ENCODE measurements at places on chromosomes 7 and 10. TPM values are rescaled to one million over a fixed set of nuclear protein-coding genes. Genes with fewer than 3 reads are reported as not detected.

DNA sequence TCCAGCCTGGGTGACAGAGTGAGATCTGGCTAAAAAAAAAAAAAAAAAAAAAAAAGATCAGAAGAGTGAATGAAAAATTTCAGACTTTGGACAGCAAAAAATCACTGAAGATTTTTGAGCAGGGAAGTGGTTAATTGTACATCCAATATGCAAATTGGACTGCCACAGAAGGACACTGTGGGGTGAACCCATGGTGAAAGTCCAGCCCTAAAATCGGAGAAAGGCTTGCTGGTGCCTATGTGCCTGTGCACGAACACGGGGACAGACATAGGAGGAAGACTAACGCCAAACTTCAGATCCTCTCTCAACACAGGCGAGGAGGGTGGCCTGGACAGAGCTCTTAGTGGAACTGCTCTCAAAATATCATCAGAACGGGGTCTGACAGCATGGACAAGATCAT is 65.5 kb downstream of the FAM171A1 start:
- no peak for DNase-seq

- DNase-seq, result no peak
Measured at GRCh38 chr10:97468162-97468561, 22.2 kb downstream of the ZDHHC16 start.

DNA sequence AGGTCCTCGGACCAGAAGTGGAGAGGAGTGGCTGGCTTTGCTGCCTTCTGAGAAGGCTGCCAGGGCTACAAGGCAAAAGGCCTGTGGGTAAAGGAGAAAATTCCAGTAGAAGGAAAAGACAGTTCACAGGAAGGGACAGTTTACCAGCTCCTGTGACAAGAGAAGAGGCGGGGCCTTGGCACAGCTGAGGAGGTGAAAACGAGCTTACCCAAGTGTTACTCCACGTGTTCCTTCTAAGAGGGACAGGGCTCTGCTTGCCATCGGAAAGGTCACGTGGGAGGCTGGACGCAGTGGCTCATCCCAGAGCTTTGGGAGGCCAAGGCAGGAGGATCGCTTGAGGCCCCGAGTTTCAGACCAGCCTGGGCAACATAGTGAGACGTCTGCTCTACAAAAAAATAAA is 129.4 kb upstream of the ZNF746 start:
- DNase-seq, result no peak

AOAH gene
- 2.6 TPM for total RNA-seq

DNA sequence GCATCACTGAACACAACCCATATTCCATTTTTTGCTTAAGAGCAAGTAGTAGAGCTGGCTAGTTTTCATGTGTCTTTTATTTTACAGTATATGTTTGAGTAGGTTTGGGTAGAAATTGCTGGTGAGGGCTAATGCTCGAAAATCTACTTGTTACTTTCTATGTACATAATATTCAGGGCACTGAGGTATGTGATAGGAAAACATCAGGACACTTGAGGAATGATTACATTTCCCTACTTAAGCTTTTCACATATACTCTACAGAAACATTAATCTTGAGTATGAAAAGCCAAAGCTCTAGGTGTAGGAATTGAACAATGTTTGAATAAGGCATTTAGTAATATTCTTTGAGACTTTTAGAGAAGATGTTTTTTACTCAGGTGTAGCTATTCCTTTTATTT is 73.6 kb downstream of the POU6F2 start:
- no peak for DNase-seq

HOGA1 gene
- total RNA-seq, result not detected

- DNase-seq, result no peak
Measured at GRCh38 chr7:116571037-116571436, 46.2 kb downstream of the CAV1 start.

DNA sequence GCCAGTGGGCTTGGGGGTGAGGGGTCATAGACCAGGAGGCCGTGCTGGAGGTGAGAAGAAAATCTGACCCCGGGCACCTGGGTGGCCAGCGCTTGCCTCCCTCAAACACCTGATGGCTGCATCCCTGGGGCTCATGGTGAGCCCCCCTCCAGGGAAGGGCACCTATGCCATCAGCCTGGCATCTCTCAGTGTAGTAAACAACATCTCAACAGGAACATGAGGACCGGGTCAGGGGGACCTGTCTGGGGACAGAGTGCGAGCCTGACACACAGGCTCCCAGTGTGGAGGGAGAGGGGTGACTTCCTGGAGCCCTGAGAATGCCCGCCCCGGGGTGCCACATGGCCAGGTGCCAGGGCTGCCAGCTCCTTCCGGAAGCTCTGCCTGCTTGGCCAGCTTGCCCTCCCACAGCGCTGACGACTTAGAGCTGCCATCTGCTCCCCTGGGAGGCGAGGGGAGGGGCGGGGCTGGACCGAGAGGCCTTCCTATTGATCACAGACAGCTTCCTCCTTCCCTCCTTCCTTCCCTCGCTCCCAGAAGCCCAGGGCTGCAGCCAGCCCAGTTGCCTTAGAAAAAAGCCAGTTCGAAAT is 12.3 kb downstream of the STX1A start:
- no peak for DNase-seq

DNA sequence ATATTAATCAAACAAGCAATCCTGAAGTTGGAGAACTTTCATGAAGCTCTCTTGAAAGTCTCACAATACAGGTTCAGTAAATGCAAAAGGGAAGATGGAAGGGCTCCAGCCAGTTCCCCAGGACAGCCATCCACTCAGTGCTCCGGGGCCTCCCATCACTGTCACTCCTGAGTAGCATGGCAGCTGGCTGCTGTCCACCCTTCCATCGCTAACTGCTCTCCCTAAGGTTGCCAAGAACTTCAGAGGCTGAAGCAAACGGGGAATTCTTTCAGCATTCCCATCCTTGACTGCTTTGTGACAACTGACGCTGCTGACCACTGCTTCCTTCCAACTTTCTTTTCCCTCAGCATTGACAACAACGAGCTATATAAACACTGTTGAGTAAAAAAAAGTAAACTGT is 69.1 kb downstream of the VPS41 start:
- DNase-seq, result no peak

GRCh38 chr7:139431459-139431858 is 52.0 kb downstream of the KLRG2 start:
- DNase-seq, result no peak

TEX36 gene
- total RNA-seq, result not detected

DNA sequence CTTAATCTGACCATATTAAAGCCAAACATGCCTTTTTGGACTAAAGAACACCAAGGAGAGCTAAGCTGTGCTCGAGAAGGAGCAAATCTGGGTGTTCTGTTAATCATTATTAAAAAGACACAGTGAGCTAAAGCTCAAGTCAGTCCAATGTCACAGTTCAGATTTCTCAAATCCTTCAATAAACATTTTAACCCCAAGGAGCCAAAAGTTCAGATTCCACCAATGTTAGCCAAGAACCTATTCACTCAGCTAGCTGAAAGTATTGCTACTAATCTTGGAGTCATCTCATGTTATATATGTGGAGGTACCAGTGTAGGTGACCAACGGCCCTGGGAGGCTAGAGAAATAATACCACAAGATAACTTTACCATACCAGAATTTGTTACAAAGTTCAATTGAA is 14.5 kb upstream of the ZNF33B start:
- DNase-seq, result no peak

GRCh38 chr7:85021101-85021704 is 165.7 kb downstream of the SEMA3D start:
- no peak for DNase-seq

DNA sequence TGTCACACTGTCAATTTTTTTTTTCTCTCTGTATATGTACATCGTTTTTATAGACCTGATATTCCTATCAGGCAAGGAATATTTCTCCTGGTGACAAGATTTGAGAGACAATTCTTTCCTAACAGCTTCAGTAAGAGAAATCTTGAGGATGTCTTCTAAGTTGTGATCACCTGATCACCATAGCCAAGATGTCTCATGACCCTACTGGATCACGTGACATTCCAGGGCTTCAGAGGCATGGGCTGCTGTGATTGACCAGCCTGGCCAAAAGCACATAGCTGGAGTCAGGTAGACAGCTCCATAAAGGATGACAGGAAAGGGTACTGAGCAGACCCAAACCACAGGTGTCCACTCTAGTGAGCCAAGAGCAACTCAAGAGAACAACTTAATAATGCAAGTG is 444.9 kb downstream of the SORCS3 start:
- DNase-seq, result no peak

DNA sequence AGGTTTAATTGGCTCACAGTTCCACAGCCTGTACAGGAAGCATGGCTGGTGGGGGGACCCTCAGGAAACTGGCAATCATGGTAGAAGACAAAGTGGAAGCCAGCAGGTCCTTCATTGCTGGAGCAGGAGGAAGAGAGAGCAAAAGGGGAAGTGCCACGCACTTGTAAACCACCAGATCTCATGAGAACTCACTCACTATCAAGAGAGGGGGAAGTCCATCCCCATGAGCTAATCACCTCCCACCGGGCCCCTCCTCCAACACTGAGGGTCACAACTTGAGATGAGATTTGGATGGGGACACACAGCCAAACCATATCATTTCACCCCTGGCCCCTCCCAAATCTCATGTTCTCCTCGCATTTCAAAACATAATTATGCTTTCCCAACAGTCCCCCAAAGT is 171.9 kb upstream of the CACNA2D1 start:
- DNase-seq, result no peak

ELN gene
- not detected for total RNA-seq

GRCh38 chr7:99557940-99558305 is 519 bp upstream of the ZNF655 start:
- no peak for DNase-seq

- DNase-seq, result no peak
Measured at GRCh38 chr7:93047514-93048099, 70.2 kb downstream of the SAMD9 start.

GRCh38 chr10:89924261-89924660 is 222.9 kb downstream of the KIF20B start:
- DNase-seq, result no peak

- no peak for DNase-seq
Measured at GRCh38 chr7:127017196-127017595, 235.5 kb downstream of the GRM8 start.

DNA sequence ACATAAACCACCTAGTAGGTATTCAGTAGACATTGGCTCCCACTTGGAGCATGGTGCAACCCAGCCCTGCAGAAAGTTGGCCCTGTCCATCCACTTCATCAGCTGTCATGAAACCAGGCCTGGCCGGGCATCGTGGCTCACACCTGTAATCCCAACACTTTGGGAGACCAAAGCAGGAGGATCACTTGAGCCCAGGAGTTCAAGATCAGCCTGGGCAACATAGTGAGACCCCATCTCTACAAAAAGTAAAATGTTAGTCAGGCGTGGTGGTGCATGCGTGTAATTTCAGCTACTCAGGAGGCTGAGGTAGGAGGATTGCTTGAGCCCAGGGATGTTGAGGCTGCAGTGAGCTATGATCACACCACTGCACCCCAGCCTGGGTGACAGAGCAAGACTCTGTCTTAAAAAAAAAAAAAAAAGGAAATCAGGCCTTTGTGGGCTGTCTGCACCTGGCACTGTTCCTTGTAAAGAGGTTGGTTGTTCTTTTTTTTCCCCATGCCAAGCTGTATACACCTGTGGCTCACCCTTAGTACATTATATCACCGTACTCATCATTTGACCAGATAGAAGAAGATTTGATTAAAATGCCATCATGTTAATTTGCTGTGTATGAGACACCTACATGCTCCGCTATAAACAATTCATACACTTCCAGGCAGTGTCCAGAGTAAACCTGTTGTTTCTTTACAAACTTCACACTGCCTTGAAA is 45.4 kb upstream of the GRID1 start:
- no peak for DNase-seq

- no peak for DNase-seq
Measured at GRCh38 chr10:74930965-74931364, 104.6 kb downstream of the KAT6B start.

DKK1 gene
- total RNA-seq, result not detected

DNA sequence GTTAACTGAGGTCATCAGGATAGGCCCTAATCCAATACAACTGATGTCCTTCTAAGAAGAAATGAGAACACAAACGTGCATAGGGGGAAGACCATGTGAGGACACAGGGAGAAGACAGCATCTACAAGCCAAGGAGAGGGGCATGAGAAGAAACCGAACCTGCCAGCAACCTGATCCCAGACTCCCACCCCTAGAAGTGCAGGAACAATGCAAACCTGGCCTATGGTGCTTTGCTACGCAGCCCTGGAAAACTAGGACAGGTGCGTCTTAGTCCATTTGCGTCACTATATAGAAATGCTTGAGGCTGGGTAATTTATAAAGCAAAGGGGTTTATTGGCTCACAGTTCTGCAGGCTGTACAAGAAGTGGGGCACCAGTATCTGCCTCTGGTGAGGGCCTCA is 322.6 kb upstream of the ZNF32 start:
- no peak for DNase-seq

DNA sequence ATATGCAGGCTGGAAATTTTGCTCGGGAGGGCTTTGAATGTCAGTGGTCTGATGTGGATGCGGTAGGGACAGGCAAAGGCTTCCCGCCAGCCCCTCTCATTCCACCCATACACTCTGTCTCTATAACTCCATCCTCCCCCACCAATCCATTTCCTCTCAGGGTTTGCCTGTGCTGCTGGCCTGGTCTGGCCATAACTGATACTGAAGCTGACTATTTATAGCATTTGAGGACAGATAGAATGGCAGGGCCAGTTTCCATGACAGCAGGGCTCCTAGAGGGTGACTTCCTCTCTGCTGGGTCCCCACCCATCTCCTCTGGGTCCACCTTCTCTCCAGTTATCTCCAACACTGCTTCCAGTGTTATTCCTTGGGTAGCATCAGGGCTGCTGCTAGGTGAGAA is 6.6 kb upstream of the PDLIM1 start:
- DNase-seq, result no peak

- DNase-seq, result no peak
Measured at GRCh38 chr7:112405286-112405685, 45.0 kb upstream of the IFRD1 start.

FGF8 gene
- total RNA-seq, result not detected

MSANTD7 gene
- 23.2 TPM for total RNA-seq

GRCh38 chr7:90425376-90425775 is 22.1 kb downstream of the CLDN12 start:
- DNase-seq, result no peak

DNA sequence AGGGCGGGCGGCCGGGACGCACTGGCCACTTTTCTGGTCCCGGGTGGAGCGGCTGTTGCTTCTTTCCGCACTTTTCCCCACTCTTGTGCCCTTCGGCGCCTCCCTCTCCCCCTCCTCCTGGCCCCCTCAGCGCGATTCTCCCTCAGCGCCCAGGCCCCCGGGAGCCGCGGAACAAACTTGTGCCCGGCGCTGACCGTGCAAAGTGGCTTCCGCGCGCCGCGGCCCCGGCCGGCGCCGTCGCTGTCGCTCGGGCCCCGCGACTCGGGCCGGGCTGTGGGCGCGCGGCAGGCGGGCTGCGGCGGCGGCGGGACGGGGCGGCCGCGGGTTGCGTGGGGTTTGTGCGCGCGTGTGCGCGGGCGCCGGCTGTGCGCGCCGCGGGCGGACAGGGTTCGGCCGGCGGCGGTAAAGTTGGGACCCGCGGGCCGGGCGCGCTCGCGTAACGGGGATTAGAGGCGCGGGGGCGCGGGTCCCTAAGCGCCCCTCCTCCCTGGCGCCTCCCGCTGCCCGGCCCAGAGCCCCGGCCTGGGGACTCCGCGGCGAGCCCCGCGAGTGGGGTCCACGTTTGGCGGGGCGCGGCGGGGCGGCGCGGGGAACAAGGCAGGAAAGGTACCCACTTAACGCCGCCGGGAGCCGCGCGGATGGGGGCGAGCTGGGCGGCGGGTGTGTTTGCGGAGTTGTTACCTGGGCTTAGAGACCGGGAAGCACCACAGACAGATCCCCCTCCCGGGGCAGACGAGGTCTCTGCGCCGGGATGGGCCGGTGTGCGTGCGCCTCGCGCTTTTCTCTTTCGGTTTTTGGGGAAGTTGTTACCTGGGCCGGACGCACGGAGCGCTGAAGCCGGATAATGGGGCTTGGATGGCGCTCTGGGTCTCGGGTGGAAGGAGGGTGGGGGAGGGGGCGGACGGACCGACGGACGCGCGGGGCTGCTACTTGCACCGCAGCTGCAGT is 860 bp downstream of the ZEB1 start:
- DNase-seq, result peak; percentile 37

KLF14 gene
- not detected for total RNA-seq
